Dorsolateral prefrontal cortex (tissue), 122 donors: ENCODE measurements at places on chromosomes 3 and 15. TPM values are rescaled to one million over a fixed set of nuclear protein-coding genes. Genes with fewer than 3 reads are reported as not detected.

DNA sequence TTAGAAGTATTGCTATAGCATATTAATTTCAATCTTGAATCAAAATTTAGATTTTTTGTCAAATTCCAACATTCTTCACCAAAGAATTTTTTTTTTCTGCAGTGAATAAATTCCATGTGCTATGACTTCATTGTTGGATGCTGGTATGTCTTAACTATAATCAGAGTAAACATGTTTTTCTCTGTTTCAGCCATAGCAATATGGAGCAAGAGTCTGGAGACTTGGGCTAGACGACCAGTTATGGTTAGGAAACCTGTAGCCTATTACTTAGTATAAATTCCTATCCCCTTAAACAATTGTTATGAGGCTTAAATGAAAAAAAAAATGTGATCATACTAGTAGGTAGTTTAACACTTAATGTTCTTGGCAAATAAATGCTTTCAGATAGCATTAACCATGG is 431.9 kb upstream of the FRG2C start:
- DNase-seq = no peak

DNA sequence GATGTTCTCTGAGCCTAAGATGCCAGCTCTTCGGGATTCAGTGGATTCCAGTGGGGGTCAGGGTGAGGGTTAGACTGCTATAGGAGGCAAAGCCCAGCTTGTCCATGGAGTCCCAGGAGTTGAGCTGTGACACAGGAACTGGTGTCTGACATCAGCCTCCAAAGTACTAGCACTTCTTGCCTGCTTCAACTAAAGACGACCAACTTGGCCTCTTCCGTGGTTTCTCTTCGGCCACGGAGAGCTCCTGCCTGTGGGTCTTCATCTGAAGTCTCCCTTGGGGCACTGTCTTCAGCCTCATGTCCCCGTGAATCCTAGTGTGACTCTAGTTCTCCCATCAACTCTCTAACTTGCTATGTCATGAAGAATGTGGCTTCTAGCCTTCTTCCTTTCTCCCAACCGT is 12.8 kb upstream of the ACAN start:
- no peak for DNase-seq

DNA sequence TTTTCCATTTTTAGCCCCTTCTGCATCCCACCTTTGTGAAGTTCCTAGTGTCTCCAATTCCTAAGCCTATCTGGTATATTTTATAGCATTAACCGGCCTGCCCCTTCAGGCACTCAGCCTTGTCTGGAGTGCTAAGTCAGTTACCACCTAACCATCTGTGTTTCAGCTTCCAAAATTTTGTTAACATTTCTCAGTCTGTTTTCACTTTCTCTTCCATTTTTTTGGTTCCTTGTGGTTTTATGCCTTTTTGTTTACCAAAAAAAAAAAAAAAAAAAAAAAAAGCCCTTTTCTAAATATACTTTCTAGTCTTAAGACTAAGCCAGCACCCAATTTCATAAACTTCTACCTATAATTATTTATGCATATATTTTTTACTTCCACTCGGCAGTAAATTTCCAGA is 92.4 kb downstream of the CSNK1G1 start:
- no peak for DNase-seq

Gene DUOX1
- total RNA-seq = 10.3 TPM

DNA sequence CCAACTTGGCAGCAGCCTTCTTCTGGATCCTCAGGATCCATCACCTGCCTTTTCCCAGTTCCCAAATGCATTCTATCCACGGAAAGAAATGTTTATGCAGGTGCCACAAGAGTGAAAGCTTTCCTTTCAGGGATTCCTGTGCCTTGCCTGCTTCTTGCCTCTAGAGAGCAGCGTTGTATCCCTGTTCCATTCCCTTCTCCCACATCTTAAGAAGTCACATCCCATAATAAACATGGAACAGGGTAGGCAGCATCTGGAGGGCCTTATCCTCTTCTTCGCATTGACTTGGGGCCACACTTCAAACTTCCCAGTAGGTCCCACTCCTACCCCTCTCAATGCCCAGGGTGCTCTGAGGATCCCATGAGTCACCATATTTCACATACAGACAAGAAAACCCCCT is 72.7 kb upstream of the DCLK3 start:
- DNase-seq = no peak

DNA sequence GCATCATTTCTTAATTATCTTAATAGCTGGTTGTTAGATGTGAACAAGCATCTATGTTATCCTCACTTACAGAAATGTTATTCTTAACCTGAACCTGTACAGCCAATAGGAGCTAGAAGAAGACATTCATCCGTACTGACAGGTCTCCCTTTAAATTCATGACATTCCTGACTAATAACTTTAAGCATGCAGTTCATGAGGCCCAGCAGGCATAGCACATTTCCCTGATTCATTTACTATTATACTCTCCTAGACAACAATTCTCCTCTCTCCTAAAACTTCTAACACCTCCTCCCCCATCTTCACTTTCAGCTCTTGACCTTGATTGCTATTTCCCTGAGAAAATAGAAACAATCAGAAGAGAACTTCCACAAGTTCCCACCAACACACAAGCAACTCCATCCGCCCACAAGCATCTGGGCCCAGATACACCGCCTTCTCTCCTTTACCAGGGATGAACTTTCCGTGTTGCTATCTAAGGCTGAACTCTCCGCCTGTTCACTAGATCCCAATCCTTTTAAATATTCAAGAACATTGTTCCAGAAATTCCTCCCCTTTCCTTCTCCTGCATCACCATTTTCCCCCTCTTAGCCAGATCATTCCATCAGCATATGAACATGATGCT is 62.9 kb upstream of the SPRED1 start:
- peak; percentile 68 for DNase-seq

Gene TIMP4
- 11.3 TPM for total RNA-seq
